Stimulated activated CD8-positive, alpha-beta memory T cell treated with anti-CD3 and anti-CD28 coated beads, Interleukin-7, amount 100 ng/mL, for 48 hours (primary cell): ENCODE measurements at places on chromosomes 1 and 21.

DNA sequence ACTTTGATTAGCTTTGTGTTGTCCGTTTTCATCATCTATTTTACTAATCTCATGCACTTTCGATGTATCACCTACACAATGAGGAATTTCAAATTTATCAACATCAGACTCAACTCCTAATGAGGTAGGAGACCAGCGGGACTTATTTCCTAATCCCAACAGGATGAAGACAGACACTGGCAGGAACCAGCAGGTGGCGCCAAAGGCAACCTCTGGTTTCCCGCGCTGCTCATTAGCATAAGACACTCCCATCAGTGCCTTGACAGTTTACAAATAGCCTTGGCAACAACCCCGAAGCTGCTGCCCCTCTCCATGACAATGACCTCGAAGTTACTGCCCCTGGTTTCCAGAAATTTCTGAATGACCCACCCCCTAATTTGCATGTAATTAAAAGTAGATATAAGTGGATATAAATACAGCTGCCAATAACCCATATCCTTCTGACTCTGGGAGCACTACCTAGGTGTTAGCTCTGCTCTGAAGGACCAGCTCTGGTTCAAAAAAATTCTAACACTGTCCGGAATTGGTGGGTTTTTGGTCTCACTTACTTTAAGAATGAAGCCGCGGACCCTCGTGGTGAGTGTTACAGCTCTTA, 974.8 kb downstream of the ADGRL2 start:
- DNase-seq, result peak; percentile 5

DNA sequence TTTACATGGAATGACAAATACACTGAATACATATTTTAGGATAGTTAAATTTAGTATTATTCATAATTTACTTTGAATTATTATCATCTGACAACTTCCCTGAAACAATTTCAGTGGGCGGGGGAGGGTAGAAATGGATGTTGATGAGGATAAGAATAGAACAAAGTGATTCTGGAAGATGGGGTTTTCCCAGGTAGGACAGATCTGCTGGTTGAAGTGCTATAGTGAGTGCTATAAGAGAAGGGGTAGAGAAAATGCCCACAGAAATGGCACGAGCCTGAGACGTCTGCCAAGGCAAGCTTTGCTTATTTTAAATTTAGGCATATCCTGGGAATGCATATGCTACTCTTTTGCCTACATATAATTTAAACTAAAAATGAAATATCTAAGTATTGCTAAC, 3.2 kb downstream of the CFH start:
- no peak for DNase-seq

- no peak for DNase-seq
Observed at GRCh38 chr1:197677752-197678295, 97.5 kb downstream of the DENND1B start.

- DNase-seq, result no peak
Observed at GRCh38 chr1:240813720-240814119, 201.8 kb upstream of the GREM2 start.

GRCh38 chr1:203072002-203072602, 13.7 kb downstream of the MYOG start:
- no peak for DNase-seq

DNA sequence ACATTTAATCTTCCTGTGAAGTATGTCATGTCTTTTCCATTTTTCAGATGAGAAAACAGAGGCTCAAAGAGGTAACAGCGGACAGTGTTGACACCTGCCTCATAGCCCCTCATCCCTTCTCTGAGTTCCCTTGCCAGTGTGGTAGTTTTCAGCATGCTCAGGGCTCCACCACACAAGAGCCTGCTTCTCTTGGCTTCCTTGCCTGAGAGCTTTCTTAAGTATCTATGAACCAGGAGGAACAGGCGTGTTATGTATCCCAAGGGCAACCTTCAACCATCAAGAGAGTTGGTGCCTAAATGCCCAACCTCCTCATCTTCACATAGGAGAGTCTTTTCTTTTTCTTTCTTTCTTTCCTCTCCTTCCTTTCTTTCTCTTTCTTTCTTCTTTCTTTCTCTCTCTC, 5.9 kb upstream of the PAFAH2 start:
- DNase-seq, result no peak

GRCh38 chr1:228986093-228986904, 251.0 kb downstream of the RHOU start:
- DNase-seq, result no peak

GRCh38 chr21:21039624-21040170, 41.5 kb downstream of the NCAM2 start:
- DNase-seq, result no peak

DNA sequence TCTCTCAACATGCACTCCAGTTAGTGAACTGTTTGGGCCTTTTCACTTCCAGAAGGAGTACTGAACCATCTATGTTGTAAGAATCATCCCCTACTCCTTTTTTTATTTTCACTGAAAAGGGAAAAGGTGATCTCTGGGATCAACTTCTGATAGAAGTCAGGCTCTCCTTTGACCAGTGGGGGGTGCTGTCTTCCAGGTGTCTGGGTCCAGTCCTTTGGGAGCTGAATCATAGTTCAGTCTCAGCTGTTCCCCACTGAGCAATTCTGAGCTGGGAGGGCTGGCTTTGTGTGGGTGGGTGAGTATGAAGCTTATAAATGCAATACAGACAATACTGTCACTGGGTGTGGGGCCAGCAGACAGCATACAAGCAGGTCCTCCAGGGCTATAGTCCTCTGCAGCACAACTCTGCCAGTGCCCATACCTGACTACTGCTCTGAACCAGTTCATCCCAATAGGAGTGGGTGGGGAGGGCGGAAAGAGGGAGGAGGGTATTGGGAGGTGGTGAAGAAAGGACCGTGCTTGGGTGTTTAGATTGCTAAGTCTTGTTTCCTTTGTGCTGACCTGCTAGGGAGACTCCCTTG, 12.5 kb upstream of the SARS1 start:
- peak; percentile 45 for DNase-seq

DNA sequence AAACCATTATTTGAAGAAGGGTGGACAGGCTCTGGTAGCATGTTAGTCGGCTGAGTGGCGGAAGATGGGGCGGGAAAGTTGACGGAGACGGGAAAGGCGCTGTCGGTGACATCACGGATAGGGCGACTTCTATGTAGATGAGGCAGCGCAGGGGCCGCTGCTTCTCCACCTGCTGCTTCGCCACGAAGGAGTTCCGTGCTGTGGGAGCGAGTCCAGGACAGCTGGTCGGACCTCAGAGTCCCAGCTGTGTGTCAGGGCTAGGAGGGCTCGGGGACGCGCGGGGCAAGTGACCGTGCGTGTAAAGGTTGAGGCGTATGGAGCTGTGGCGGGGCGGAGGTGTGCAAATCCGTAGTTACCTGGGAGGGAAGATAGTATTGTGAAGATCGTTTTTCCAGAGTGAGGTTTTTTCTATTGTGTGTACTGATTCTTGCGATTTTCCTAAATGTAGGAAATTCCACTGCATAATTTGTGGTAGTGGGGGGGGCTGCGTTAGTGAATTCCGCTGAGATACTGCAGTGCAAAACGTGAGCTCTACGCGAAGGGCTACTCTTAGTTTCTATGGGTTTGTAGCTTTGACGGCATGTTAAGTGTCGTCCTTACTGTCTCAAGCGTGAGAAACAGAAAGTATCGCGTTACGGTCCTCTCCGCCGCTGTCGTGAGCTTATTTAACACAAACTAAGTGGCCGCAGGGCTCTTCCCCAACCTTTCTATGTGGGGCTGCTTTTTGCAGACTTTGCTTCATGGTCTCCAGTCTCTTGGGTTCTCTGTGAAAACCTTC, 111.2 kb upstream of the NBPF11 start:
- peak; percentile 48 for DNase-seq

DNA sequence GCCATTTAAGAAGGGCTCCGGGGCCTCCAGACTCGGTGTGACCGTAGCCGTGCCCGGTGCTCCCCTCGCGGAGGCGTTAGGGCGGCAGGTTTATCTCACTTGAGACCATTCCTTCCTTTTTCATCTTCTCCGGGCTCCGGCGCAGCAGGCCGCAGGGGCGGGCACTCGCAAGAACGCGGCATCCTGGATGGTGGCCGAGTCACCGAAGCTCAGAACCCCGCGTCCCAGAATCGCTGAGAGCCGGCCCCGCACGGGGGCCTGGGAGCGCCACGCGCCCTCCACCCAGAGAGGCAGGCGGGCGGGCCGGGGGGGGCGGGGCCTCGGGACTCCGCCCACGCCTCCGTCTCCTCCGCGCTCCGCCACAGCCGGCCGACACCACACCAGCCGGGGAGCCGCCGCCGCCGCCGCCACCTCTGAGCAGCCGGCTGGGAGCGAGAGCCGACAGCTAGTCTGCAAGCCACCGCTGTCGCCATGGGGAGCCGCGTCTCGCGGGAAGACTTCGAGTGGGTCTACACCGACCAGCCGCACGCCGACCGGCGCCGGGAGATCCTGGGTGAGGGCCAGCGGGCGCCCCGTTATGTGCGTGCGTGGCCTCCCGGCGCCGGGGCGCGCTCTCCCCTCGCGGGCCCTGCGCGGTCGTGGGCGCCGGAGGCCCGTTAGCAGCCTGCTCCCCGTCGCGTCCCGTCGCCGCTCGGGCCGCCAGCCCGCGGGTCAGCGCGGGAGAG, at the start of gene DEGS1:
DEGS1 (plus strand) TSS at position 375 of the 725 bp plus-strand sequence; CDS start at position 472, 97 bp downstream.
- DNase-seq, result peak; percentile 62

GRCh38 chr1:184060316-184060715, 8.8 kb downstream of the TSEN15 start:
- DNase-seq, result no peak

DNA sequence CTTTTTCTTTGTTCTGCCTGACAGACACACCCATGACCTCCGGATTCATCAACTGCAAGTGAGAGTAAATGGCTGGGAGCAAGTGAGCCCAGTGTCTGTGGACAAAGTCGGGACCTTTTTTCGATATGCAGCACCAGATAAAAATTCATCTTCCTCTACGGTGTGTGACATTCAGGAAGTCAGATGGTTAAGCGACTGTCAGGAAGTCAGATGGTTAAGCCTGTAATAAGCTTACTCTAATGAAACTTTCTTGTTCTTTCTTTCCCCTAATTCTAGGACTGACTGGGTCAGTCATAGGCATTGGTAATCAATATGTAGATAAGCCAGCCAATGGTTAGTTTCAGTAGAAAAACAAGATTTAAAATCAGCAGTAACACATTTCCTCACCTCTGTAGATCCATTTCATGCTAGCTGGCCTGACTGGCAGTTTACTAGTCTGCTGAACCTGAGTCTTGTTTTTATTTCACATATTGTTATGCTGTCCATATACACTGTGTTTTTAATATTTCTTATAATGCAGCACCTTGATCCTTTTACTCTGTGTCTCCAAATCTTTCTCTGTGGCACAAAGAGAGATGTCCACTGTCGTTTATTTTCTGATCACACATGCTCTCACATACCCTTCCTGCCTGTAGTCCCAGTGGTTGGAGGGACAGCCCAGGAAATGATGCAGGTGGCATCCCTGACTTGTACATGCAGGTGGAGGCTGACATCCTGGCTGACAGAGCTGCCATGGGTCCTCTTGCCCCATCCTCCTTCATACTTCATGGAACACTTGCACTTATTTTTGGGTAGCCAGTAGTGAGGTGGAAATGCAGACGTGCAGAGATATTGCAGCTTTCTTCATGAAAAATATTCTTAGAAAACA, 115.8 kb downstream of the VPS13D start:
- no peak for DNase-seq

GRCh38 chr1:172774561-172774960, 115.7 kb downstream of the FASLG start:
- no peak for DNase-seq

DNA sequence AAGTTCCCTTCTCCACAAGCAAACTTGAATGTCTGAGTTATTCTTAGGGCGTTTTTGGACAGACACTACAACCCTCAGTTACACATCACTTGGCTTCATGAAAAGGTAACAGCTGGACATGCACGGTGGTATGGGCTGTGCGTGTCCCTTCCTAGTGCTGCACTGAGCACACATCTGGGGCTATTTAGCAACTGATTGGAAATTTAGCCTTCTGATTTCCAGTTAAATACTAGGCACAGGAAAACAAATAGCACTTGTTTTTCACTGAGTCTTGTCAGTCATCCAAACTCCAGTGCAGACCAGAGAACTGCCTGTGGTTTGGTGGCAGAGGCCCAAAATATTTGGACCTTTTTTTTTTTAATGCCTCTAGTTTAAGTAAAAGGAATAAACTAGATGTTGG, 134.7 kb downstream of the TGFBR3 start:
- DNase-seq, result no peak

- DNase-seq, result no peak
Observed at GRCh38 chr21:37878946-37879660, 37.2 kb downstream of the KCNJ6 start.

GRCh38 chr1:192951691-192952460, 107.3 kb downstream of the UCHL5 start:
- no peak for DNase-seq

DNA sequence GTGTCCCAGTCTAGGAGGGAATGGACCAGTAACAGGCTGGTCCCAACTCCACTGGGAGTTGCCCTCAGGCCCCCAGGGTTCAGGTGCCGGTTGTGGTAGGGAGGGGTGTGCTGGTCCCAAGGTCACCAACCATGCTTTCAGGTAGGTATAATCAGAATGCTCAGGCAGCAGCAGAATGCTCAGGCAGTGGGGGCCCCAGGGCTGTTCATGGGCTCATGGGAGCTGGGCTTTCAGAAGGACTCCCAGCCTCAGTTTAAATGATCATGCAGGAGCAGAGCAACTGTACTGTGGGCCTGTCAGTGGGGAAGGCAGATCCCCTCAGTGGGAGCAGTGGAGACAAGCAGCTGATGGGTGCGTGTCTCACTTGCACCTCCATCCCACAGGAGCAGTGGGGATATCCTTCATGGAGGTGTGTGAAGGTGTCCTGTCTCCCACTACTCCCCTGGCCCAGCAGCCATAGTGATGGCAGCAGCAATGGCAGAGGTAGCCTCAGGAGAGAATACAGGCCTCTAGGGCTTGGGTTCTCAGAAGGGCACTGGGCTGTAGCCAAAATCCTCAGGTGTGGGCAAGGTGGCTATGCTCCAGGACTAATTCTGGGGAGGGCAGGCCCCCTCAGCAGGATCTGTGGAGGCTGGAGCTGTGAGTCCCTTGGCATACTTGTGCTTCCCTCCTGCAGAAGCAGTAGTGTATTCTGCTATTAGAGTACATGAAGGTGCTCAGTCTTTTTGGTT, 917.3 kb upstream of the B3GALT2 start:
- no peak for DNase-seq

- DNase-seq, result no peak
Observed at GRCh38 chr1:113391649-113392271, 1.4 kb downstream of the MAGI3 start.

GRCh38 chr1:94819238-94819944, 766 bp upstream of the SLC44A3 start:
- DNase-seq, result no peak

GRCh38 chr1:111052246-111052645, 87.6 kb downstream of the DRAM2 start:
- DNase-seq, result no peak

DNA sequence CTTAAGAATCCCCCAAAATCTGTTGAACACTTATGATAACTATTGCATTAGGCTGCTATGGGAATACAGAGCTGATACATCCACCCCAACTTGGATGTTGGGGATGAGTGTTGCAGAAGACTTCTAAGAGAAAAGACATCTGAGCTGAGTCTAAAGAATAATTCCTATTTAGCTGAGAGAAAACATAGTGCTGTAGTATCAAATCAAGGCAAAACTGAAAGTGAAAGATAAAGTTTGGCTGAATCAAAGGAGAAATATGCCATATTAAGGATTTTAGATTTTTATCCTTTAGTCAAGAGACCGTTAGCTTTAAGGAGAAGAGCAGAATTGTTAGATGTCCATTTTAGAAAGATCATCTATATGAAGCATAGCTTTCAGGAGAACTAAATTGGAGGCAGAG, 726.9 kb upstream of the PTBP2 start:
- DNase-seq, result no peak

- no peak for DNase-seq
Observed at GRCh38 chr1:11158291-11158690, 30.9 kb upstream of the ANGPTL7 start.
